Fibroblast of skin of abdomen (primary cell): ENCODE measurements at places on chromosomes 12 and 14.

GRCh38 chr12:68491204-68491960, 119.3 kb upstream of the RAP1B start:
- DNase-seq = no peak

- DNase-seq = no peak
These were observed 6.5 kb upstream of the CDK2AP1 start for GRCh38 chr12:123278101-123278627.

GRCh38 chr14:103552011-103552845, 10.2 kb downstream of the BAG5 start:
- DNase-seq = no peak

DNA sequence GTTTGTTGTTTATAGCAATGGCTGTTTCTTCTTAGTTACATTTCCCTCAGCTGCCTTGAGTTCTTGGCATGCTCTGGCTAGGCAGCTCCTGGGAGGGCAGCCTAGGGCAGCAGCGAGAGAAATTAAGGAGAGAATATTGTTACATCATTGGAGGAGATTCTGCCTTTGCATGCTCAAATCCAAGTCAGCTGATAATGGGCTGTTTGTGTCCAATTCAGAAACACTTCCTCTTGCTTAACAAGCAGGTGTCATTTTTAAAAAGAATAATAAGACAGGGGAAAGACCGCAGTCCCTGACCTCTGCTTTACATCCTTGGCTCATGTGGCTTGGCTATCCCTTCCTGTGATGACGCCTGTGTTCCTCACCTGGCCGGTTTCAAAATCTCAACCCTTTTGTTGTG, 76.9 kb downstream of the ESR2 start:
- no peak for DNase-seq

- peak; percentile 72 for DNase-seq
These were observed 2.0 kb upstream of the CCDC197 start for GRCh38 chr14:93994919-93995682.

DNA sequence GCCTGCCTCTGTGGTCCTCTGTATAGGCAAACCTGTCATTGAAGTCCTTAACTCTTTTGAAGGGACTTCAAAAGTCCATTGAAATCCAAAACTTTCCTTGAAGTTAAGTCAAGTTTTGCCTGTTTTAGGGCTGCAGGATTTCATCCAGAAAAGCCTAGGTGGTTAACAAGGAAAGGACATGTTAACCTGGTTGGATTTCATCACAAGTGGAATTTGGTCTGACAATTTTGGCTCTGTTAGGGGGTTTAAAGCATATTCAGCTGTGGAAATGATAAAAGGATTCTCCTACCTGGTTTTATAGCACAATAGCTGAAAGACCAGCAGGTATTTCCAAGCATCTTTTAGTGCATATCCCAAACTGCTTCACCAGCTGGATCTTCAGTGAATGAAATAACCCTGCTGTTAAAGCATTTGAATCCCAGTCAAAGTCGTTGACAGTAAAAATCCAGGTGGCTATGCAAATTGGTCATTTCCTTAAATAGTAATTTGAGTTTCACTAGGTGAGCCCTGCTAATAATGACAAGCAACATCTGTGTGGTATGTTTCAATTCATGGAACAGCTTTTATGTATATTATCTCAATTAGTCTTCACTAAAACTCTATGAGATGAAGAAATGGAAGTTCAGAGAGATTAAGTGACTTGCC, 400.5 kb downstream of the ETNK1 start:
- no peak for DNase-seq

- no peak for DNase-seq
These were observed 8.4 kb downstream of the TMEM19 start for GRCh38 chr12:71694099-71694820.

- no peak for DNase-seq
These were observed 11.7 kb downstream of the CCDC88C start for GRCh38 chr14:91405724-91406435.

DNA sequence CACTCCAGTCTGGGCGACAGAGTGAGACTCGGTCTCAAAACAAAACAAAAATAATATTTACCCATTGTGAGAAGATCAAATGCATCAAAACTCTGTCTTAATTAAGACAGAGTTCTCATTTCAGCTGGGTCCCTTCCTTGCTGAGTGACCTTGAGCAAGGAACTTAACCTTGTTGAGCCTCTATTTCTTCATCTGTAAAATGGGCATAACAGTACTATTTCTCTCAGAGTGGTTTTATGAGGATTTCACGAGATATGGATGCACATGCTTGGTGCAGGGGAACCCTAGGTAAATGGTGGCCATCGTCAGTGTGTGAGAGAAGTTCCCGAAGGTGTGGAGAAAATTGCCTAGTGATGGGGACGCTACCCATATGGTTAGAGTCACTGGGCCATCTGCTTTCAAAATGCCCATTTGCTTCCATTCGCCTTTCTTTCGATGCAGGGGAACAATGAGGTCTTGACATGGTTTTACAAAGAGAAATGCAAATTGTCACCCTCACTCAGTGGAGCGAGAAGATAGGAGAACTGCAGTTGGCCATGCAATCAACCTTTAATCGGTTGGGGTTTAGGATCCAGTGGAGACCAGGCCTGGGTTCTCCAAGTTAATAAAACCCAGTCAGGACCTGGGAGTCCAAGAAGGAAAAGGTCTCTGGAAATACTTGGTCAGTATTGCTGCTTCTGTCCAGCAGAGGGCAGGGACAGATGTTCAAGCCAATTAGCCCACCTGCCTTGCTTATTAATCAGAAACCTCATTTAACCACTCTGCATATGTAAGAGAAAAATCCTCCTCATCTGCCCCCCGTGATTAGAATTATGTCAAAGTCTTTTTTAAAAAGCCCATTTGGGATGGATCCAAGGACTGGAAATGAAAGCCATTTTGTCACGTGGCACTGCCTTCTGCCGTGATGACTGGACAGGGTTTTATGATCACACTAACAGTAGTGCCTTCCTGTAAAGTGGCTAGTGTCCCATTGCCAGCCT, 37.2 kb downstream of the CFAP251 start:
- no peak for DNase-seq

GRCh38 chr14:79487632-79488031, 723.7 kb downstream of the DIO2 start:
- DNase-seq = no peak

- DNase-seq = peak; percentile 67
These were observed 37.3 kb upstream of the TRHDE start for GRCh38 chr12:72234886-72235285.

DNA sequence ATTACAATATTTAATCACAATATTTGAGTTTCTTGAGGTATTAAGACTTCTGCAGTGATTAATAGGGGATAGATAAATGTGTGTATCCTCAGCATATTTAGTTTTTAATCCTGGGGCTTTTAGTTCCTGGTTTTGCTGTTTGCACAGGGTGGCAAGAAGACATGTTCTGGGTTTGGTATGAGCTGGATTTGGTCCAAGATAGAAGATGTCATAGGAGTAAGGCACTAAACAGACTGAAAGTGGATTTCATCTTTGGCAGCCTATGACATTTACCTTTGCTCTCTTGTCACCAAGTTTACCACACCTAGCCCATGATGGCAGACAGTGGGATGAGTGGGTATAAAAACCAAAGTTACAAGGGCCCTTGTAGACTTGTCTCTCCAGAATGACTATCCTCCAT, 168.2 kb downstream of the LRRK2 start:
- DNase-seq = no peak

GRCh38 chr12:20801035-20801434, 9.5 kb upstream of the SLCO1B3 start:
- DNase-seq = no peak

DNA sequence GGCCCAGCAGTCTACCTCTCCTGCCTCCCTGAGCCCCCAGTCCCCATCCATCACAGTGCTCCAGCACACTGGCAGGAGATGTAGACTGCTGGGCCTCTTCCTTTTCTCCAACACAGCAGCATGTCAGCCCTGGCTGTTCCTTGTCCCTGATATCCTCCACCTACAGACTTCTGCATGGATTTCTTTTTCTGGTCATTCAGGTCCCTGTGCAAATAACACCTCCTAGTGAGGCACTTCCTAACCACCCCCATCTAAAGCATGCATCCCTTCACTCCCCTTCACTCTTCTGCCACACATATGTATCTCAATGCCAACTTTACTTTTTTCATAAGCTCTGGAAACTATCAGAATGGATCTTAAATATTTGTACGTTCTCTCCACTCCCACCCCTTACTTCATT, 81.5 kb downstream of the SLC24A4 start:
- DNase-seq = no peak

GRCh38 chr14:69540654-69541335, 33.9 kb downstream of the CCDC177 start:
- DNase-seq = no peak

DNA sequence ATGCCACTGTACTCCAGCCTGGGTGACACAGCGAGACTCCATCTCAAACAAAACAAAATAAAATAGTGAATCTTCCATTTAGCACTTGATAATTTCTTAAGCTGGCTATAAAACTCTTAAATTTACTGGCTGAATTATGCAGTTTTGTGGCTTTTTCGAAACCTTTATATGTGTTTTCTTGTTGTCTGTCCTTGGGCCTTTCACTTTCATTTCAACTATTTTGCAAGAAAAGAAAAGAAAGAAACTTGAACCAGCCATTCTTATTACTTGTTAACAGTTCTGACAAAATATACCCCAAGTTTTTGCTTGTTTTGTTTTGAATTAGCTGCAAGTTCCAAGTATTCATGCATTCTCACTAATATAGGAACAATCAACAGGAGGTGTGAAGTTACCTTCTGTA, 42.8 kb downstream of the PRICKLE1 start:
- DNase-seq = no peak

DNA sequence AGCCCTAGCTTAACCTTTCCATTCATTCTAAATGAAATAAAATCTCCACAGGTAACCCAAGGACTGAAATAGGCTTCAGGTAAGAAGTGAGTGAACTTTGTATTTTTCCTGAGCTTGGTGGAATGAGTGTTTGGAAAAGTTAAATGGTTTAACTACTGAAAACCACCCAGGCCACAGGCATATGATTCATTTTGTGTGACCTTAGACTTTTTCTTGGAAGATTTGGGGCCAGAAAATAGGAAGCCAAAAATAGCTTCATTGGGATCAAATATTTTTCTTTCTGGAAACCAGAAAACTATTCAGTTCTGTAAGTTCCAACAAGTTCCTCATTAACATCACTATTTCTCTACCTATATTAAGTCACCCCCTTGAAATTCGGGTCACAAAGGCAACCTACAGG, 212.6 kb downstream of the PCNX1 start:
- DNase-seq = no peak

DNA sequence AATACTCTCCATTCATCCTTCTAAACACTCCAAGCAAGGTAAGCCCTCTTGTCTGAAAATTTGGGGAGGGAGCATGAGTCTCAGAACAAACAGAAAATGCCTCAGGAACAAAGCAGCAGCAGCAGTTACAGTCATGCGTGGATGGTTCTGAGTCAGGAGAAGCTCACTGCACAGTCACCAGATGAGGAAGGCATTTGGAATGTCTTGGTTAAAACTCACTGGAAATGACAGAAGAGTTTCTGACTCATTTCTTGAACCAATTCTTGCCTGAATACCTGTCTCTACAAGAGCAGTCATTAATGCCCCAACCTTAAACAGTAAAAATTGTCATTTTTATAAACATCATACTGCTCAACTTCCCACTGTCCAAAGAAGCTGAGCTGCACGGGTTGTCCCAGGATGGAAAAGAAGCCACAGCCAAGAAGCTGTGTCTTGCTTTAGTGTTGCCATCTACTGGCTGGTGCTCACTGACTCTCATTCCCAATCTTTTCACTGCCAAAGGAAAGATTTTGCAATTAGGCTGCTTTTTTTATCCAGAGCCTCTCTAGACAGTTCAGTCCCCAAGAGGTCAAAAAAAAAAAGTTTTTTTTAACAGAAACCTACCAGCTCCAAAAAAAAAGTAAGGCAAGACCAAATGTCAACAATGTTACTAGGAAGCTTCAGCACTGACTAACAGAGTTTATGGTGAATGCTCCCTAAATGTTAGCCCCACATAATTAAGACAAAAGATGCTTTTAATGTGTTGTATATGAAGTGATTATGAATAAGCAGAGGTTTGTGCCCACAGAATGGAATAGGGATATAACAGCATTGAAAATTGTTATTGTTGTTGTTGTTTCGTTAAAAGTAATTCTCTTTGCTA, 40.4 kb downstream of the KICS2 start:
- DNase-seq = peak; percentile 98
